ENCODE measurements at places on chromosomes 2 and 18.

- no peak overlapping the region for H3K27ac ChIP-seq
- H3K4me3 ChIP-seq, result no peak overlapping the region
Observed at GRCh38 chr2:224780823-224781222, 64.7 kb upstream of the CCDC195 start.

DNA sequence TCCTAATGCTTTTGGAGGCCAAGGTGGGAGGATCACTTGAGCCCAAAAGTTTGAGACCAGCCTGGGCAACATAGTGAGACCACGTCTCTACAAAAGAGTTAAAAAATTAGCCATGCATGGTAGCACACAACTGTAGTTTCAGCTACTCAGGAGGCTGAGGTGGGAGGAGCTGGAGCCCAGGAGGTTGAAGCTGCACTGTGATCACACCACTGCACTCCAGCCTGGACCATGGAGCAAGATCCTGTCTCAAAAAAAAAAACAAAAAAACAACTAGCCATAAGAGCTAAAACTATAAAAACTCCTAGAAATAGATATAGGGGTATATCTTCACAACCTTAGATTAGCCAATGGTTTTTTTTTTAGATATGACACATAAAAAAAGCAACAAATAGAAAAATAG, 16.9 kb upstream of the COL6A3 start:
- no peak overlapping the region for H3K4me3 ChIP-seq
- H3K27me3 ChIP-seq, result no peaks in the 10 kb centered on the region
- peaks cover 9% of the 10 kb centered on the region for H3K4me1 ChIP-seq
- DNase-seq, result no peak
- no peak overlapping the region for H3K27ac ChIP-seq

DNA sequence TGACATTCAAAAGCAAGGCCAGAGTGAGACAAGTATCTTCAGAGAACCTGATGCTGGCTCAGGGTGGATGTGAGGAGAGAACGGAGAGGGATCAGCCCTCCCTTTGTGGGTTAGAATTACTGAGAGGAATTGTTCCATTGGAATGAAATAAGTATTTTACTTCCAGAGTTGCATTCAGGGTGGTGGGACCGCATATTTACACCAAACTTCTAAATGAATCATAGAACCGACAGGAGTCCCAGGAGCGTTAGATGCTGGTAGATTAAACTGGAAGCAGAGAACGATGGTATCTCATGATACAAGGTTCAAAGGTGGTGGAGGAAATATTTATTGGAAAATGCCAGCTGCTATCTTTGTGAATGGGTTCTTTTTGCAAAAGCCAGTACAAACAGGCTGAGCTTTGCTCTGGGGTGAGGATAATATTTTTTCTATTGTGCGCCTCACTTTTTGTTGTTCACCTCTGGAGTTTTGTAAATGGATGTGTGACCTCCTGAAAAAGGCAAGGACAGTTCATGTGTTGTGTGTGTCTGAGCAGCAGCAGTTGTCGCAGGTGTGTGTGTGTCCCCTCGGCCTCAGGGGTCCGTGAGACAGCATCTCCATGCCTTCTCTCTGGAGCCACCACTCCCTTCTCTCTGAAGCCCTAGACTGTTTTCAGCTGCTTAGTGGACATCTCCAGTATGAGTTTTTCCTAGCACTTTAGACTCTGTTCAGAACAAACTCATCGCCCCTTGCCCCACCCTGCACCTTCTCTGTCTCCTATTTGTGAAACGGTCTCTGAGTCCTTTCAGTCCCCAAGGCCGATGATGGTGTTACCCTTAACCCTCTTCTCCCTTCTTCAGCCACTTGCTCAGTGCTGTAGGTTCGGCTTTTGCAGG, 17.8 kb downstream of the MTCL1 start:
- H3K4me1 ChIP-seq, result no peaks in the 10 kb centered on the region
- DNase-seq, result no peak
- peak overlapping the region; percentile 46 for H3K27ac ChIP-seq
- no peaks in the 10 kb centered on the region for H3K27me3 ChIP-seq
- H3K4me3 ChIP-seq, result no peak overlapping the region

- H3K36me3 ChIP-seq, result no peaks in the 10 kb centered on the region
- H3K27ac ChIP-seq, result no peak overlapping the region
- H3K4me1 ChIP-seq, result no peaks in the 10 kb centered on the region
- no peaks in the 10 kb centered on the region for H3K27me3 ChIP-seq
- DNase-seq, result no peak
- H3K4me3 ChIP-seq, result no peak overlapping the region
Observed at GRCh38 chr2:114507744-114508143, 65.3 kb downstream of the DPP10 start.

GRCh38 chr2:98479371-98479770, 34.7 kb downstream of the INPP4A start:
- no peak overlapping the region for H3K4me3 ChIP-seq
- H3K27ac ChIP-seq, result peak overlapping the region; percentile 22
- H3K36me3 ChIP-seq, result no peaks in the 10 kb centered on the region
- no peak for DNase-seq
- no peaks in the 10 kb centered on the region for H3K27me3 ChIP-seq

DNA sequence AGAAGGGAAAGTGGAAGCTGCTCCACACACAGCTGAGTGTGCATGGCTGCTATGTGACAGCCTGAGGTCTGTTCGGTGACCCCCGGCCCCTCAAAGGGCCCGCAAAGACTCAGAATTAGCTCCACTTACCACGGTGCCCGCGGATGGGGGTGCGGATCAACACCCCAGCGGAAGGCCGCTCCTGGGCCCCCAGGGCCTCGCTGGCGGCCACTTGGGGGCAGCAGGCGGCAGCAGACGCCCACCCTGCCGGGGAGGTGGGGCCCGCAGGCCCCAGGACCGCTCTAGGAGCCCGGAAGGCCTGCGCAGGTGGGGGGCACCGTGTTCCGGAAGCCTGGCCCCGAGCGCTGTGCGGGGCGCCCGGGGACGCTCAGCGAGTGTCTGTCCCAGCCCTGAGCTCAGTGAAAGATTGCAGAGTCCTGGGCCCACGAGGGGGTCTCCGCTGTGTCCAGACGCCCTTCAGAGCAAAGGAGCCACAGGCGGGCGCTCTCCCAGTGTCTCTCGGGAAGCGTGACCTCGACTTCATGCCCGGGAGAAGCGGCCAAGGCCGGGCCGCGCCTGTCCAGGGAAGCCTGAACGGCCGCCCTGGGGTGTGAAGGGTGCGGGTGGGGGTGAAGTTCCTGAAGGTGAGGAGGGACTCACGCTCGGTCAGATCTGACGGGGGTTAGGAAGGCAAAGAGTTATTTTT, 118.7 kb downstream of the VAPA start:
- no peak overlapping the region for H3K4me3 ChIP-seq
- H3K27ac ChIP-seq, result no peak overlapping the region
- H3K36me3 ChIP-seq, result no peaks in the 10 kb centered on the region

Measured in sigmoid colon (tissue), 7 donors.